ENCODE measurements at places on chromosomes 5 and 9.

- no peak for DNase-seq
- H3K4me1 ChIP-seq: no peaks in the 10 kb centered on the region
- H3K27me3 ChIP-seq: no peaks in the 10 kb centered on the region
- H3K36me3 ChIP-seq: no peaks in the 10 kb centered on the region
- no peak overlapping the region for H3K4me3 ChIP-seq
Observed at GRCh38 chr5:42499016-42499415, 75.8 kb downstream of the GHR start.

- H3K27me3 ChIP-seq: no peaks in the 10 kb centered on the region
- no peaks in the 10 kb centered on the region for H3K4me1 ChIP-seq
- H3K27ac ChIP-seq: no peak overlapping the region
- no peaks in the 10 kb centered on the region for H3K36me3 ChIP-seq
- H3K4me3 ChIP-seq: no peak overlapping the region
- DNase-seq: no peak
Observed at GRCh38 chr9:16152276-16153101, 599.6 kb downstream of the CCDC171 start.

DNA sequence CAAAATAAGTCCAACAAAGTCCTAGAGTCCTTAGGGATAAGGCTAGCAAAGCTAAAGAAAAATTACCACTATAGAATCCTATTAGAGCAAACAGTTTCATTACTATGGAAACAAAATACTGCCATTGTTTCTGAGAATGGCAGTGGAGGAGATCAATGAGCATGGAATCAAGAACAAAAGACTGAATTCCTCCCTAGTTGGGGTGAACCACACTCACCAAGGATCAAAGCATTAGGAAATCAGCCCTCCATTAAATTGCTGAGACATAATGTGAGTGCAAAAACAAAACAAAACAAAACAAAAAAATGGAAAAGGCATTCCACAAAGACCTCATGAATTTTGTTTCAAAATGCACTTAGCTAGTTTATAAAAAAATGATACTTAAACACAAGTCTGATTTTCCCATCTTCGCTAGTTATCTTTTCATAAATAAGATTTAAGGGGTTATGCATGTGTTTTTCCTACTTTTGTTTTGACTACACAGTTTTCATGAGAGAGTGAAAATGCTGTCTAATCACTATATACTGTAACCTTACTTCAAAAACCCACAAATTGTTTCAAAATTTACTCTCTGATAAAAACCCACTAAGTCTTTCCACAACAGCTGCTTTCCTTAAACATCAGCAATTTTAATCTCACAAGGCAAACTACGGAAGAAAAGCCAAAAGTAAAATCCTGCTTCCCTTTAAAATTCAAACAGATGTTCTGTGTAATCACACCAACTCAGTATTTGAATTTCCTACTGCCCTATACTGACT is 9.7 kb downstream of the SERINC5 start:
- peak; percentile 53 for DNase-seq
- H3K4me1 ChIP-seq: peaks cover 27% of the 10 kb centered on the region
- peaks cover 7% of the 10 kb centered on the region for H3K36me3 ChIP-seq
- no peaks in the 10 kb centered on the region for H3K27me3 ChIP-seq
- peak overlapping the region; percentile 89 for H3K27ac ChIP-seq

- no peak overlapping the region for H3K27ac ChIP-seq
- no peaks in the 10 kb centered on the region for H3K4me1 ChIP-seq
- H3K36me3 ChIP-seq: no peaks in the 10 kb centered on the region
- no peaks in the 10 kb centered on the region for H3K27me3 ChIP-seq
- DNase-seq: peak; percentile 2
Observed at GRCh38 chr5:164422400-164422799, 917.0 kb downstream of the MAT2B start.

- peaks cover 40% of the 10 kb centered on the region for H3K36me3 ChIP-seq
- no peak overlapping the region for H3K27ac ChIP-seq
- no peaks in the 10 kb centered on the region for H3K27me3 ChIP-seq
- H3K4me3 ChIP-seq: no peak overlapping the region
- no peak for DNase-seq
- H3K4me1 ChIP-seq: no peaks in the 10 kb centered on the region
Observed at GRCh38 chr5:112823656-112824055, 37.4 kb upstream of the SRP19 start.

- no peaks in the 10 kb centered on the region for H3K36me3 ChIP-seq
- H3K4me1 ChIP-seq: no peaks in the 10 kb centered on the region
- H3K27ac ChIP-seq: no peak overlapping the region
- no peak overlapping the region for H3K4me3 ChIP-seq
- H3K27me3 ChIP-seq: no peaks in the 10 kb centered on the region
Observed at GRCh38 chr5:18967637-18968036, 1020.4 kb downstream of the CDH18 start.

GRCh38 chr5:163453705-163454104 is 6.2 kb downstream of the NUDCD2 start:
- H3K4me1 ChIP-seq: peaks cover 11% of the 10 kb centered on the region
- H3K27me3 ChIP-seq: no peaks in the 10 kb centered on the region
- H3K36me3 ChIP-seq: peaks cover 9% of the 10 kb centered on the region
- peak; percentile 64 for DNase-seq
- no peak overlapping the region for H3K4me3 ChIP-seq

GRCh38 chr5:119913425-119913824 is 284.1 kb downstream of the FAM170A start:
- H3K27ac ChIP-seq: no peak overlapping the region
- H3K27me3 ChIP-seq: no peaks in the 10 kb centered on the region
- no peak for DNase-seq
- no peak overlapping the region for H3K4me3 ChIP-seq
- no peaks in the 10 kb centered on the region for H3K36me3 ChIP-seq
- H3K4me1 ChIP-seq: no peaks in the 10 kb centered on the region

Data from GM23248 (cell line).